Stimulated activated CD8-positive, alpha-beta memory T cell treated with anti-CD3 and anti-CD28 coated beads, Interleukin-4, amount 100 ng/mL, for 24 hours (primary cell): ENCODE measurements at places on chromosomes 12 and 14.
A peak's percentile ranks its signal among the peaks of the same experiment; 100 is the strongest.

DNA sequence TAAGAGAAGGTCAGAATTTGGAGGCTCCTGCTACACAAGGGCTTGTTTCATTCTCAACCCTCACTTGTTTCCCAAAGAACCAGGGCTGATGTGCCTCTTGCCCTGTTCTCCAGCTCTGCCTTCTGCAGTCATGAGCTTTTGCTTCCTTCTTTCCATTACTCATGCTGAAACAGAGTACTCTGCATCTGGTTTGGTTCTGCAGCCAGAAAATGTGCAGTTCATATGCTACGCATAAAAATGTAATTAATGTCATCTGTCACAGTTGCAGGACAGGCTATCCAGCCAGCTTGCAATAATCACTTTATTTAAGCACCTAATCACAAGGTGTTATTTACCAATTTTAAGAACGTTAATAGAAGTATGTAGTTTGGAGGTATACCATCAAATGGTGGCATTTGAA lies 150.2 kb downstream of the SRGAP1 start:
- no peak for DNase-seq

- no peak for DNase-seq
These were observed 3.3 kb downstream of the ERP27 start for GRCh38 chr12:14935031-14935430.

GRCh38 chr12:52942066-52942900 lies 6.6 kb upstream of the KRT18 start:
- DNase-seq = no peak

- DNase-seq = no peak
These were observed 17.7 kb upstream of the SLC38A2 start for GRCh38 chr12:46390304-46390703.

DNA sequence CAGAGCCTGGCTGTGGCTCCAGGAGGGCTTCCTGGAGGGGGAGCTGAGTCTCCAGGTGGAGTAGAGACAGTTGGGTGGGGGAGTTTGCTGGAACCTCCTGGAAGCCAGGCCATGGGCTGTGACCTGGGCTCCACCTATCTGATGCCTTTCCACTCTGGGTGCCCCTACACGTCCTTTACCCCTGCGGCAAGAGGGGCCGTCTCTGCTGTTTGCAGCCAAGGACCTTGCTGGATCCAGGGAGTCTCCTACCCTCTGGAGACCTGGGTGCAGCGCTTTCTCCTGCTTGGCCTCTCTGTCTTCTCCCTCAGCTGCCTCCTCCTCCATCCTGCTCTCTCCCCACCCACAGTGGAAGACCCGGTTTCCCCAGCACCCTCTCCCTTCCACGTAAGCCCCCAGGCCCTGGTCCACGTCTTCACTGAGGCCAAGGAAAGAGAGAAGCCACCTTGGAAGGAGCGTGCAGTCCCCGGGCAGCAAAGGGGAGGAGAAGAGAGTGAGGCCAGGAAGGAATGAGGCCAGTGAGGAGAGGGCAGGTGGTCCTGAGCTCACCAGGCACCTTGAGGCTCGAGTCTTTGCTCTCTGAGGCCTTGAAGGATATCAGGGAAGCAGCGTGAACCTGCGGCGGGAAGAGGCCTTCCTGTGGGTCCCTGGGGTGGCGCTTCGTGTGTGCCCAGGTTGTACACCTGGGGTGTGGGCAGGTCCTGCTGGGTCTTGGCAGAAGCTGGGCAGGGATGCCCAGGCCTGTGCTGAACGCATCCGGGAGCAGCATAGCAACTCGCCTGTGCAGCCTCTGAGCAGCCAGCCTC lies 294.3 kb upstream of the RTL1 start:
- no peak for DNase-seq

DNA sequence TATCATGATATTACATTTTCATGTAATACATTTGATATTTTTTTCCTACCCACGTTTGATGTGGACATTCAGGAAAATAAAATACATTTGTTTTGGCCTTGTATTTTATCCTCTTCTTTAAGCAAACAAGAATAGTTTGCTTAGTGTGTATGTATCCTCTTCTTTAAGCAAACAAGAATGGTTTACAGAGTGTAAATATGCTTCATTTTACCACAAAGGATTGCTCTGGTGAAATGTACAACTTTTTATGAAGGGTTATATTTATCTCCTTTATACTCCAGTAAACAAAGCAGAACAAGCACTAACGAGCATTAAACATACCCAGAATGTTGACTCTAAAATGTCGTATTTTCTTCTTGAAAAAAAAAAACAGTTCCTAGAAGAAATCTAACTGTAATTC lies 244.7 kb downstream of the KCNH5 start:
- no peak for DNase-seq

- DNase-seq = no peak
These were observed 42.2 kb downstream of the TAOK3 start for GRCh38 chr12:118330421-118331018.

- DNase-seq = peak; percentile 53
These were observed at the start of gene GLIPR1 for GRCh38 chr12:75480469-75480949. Gene GLIPR1 (plus strand): TSS chr12:75480755. CDS start chr12:75480881, 126 bp downstream.

DNA sequence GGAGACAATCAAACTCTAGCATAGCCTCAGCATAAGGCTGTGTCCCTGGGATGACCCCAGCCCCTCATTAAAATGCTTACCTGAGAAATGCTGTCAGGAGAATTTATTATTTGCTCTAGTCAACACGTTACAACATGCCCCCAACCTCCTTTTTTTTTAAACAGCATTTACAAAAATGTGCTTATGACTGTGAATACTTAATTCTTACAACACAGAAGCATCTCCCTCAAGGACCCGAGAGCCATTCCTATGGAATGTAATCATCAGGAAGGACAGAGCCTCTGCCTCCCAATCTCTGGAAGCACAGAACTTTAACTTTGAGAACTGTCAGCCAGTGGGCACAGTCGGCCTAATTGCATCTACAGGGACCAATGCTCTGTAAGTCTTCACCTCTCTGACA lies 136.6 kb upstream of the OVCH1 start:
- no peak for DNase-seq

DNA sequence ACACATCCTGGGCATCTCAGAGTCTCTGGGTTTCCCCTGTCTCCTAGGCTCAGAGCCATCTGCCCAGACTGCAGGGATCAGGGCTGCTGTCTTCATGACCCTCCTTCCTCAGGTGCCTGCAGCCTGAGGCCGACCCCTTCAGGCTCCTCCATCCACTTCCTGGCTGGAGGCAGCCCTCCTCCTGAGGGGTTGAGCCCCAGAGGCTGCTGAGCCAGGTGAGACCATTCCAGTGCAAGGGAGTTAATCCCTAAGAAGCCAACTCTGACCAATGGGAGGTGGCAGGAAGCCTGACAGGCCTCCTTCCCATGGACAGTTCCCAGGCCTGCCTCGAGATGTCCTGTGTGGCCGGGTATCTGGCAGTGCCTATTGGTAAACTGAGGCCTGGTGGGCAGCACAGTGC lies 8.4 kb upstream of the PPP4R4 start:
- DNase-seq = no peak

DNA sequence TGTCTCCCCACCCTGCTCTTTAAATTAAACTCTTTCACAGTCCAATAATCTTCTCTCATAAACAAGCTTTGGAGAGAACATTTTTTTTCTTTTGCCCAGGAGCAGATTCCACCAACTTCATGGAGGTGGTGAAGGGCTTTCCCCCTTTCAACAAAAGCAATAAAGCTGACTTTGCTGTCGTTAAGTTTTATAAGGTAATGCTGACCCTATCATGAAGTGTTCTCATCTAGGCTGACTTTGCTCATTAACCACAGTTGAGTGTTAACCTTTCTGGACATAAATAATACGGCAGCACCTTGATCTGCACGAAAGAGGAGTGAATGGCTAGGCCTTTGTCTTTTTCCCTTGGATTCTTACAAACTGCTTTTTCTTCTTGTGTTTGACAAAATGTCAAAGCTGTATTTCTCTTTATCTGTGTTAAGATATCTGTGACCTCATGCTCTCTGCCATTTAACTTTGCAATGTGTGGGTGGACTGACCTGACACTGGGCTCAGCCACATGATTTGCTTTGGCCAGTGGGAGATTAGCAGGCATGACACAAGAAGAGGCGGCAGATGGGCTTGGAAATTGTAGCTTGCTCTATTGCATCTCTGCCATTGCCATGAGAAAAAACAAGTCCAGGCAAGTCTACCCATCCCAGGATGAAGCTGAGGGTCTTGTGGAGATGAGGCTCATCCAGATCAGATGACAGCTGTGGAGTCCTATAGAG lies 470.9 kb upstream of the CCDC196 start:
- no peak for DNase-seq

DNA sequence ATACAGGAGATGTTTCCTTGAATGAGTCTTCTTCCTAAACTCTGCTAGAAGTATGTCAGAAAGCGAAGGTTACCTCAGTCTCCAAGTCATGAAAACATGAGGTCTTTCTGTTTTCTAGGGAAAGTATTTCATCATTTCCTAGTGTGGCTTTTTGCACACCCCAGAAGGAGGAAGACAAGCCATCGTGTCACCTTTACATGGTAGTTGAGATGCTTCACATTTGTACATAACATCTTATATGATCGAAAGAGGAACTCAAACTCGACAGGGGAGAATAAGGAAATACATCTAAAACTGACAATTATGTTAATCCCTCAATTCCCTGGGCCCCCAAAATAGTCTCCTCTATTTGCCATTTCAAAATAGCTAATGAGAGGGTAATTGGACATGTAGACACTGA lies 214.1 kb upstream of the PLEKHG7 start:
- no peak for DNase-seq
